Sciatic nerve (tissue), 2 donors: ENCODE measurements at places on chromosomes 6 and 20.

GRCh38 chr6:158011478-158011920, 29.8 kb downstream of the SYNJ2 start:
- DNase-seq = peak; percentile 50

DNA sequence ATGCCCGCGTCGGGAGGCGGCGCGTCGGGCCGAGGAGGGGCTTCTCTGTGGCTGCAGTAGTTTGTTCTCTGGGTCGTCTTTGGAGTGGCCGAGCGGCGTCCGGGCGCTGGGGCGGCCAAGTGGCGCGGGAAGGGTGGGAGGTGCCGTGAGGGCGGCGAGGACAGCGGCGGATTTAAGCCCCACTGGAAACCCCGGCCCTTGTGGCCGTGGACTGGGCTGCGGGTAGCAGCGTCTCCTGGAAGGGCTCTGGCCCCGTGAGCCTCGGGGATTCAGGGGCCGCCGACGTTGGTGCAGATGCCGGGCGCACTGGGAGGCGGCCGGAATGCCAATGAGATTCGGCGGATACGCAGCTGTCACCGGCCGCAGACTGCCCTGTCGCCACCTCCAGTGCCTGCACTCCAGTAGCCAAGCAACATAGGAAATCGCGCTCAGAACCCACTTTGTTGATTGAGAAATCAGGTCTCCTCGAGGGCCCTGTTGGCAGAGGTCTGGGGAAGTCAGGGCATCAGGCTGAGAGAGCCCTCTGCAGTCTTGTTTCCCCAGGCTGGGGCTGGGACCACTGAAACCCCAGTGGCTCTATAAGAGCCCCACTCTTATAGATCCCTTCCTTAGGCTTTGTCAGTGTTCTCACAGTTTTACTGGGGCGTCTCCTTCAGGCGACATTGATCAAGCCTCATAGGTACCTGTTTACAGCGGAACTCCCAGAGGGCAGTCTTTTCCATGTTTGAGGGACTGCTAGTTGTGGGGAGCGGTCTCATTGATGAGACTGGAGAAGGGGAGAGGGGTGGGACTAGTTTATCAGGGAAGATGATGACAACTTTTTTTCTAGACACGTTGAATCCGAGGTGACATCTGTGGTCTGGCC, 642 bp downstream of the GZF1 start:
- DNase-seq = peak; percentile 76

DNA sequence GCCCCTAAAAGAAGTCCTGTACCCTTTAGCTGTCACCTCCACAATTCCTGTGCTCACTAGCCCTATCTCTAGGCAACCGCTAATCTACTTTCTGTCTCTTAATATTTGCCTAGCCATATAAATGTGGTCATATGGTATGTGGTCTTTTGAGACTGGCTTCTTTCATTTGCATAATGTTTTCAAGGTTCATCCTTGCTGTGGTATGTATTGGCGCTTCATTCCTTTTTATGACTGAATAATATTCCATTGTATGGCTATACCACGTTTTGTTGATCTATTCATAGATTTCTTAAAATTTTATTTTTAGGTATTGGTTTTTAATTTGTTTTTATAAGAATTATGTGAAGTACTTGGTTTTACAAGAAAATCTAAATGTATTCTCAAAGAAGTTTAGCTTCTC, 70.0 kb downstream of the MAP3K4 start:
- DNase-seq = no peak

- DNase-seq = no peak
These were observed 55.2 kb downstream of the TIAM2 start for GRCh38 chr6:155050311-155050710.

GRCh38 chr6:388202-388903, 3.2 kb upstream of the IRF4 start:
- DNase-seq = no peak

- no peak for DNase-seq
These were observed 119.6 kb downstream of the KIF13A start for GRCh38 chr6:17867880-17868279.

DNA sequence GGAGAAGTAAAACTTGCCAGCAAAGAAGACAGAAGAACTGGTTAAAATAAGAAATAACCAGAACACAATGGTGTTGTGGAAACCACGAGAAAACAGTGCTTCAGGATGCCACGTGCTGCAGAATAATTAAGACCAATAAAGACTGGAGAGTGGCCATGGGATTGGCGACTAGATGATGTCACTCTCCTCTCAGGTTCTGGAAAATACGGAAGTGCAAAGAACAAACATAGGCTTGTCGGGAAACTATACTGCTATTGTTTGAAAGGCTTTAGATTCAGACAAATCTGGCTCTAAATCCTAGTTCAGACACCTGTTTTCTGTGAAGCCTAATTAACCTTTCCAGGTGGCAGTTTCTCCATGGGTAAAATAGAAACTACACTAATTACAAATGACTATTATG, 138.4 kb upstream of the STXBP5 start:
- DNase-seq = no peak

DNA sequence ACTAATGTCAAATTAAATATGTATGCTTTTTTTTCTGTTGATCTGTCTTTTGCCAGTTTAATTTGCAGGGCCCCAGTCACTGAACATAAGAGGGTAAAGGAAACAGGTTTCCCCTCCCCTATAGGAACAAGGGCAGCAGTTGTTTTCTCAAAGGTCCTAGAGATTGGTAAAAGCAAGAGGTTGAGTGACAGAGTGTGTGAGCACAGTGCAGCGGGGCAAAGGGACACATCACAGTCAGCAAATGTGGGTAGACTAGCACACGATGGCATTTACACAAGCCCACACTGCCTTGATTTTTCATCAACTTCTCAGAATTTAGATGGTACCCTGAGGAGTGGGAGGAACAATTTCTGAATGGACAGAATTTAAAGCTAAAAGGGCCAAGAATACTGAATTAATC, 138.7 kb upstream of the MYLIP start:
- DNase-seq = no peak

GRCh38 chr6:16168858-16169257, 40.0 kb downstream of the MYLIP start:
- no peak for DNase-seq

DNA sequence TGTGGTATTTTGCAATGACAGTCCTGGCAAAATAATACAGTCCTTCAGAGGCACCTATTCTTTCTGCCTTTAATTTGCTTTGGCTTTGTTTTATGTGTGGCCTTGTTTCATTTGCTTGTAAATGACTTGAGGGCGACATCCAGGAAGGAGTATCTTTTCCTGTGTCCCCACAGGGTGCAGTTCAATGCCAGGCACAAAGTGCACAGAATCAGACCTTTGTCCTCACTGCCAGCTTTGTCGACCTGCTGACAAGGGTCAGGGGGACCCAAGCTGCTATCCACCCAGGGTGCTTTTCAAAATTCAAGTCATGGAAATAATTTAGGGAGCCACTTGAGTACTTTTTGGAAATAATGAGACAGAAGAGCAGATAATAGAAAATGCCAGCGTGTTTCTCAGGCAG, 37.0 kb upstream of the CDKN1A start:
- no peak for DNase-seq

- no peak for DNase-seq
These were observed 528.4 kb downstream of the PKHD1 start for GRCh38 chr6:51559059-51559458.

GRCh38 chr20:37308086-37309050, 18.9 kb downstream of the MANBAL start:
- DNase-seq = no peak

GRCh38 chr6:16544006-16544405, 217.3 kb downstream of the ATXN1 start:
- DNase-seq = no peak

GRCh38 chr6:36717871-36718540, 20.4 kb downstream of the RAB44 start:
- peak; percentile 37 for DNase-seq

GRCh38 chr20:39910536-39910935, 778.5 kb downstream of the MAFB start:
- DNase-seq = no peak

DNA sequence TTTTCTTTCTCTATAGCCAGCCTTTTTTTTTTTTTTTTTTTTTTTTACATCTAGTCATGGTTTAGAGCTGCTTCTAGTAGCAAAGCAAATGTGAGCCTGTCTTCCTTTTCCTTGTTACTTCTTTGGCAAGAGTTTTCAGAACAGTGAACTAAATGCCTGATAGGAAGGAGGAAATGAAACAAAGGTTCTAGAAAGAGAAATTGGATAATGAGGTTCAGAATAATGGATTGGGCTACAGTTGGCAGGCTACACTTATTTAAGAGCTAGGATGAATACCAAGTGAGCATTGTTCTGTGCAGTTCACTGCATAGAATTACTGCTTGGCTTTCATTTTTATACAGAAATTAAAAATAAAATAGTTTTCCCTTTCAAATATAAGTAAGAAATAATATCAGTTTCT, 78.6 kb downstream of the HIVEP1 start:
- no peak for DNase-seq

DNA sequence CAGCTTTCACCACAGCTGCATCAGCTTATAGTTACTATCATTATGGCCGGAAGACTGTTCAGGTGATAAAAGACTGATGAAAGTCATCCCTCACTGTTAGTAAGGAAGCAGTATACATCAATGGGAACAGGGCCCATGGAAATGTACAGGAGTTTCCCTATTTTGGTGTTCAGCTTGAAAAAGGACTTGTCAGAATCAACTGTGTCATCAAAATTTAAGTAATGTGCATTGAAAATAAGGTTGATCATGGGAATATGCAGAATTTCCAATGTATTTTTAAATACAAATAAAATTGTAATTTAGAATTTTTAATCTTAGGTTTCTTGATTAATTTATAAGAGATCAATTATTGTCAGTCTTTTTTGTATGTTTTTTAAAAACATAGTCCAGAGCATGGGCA, 16.8 kb downstream of the LRRN4 start:
- no peak for DNase-seq

GRCh38 chr20:34886122-34886521, 9.7 kb downstream of the ACSS2 start:
- DNase-seq = no peak

GRCh38 chr20:9903048-9903655, 64.3 kb upstream of the PAK5 start:
- no peak for DNase-seq

DNA sequence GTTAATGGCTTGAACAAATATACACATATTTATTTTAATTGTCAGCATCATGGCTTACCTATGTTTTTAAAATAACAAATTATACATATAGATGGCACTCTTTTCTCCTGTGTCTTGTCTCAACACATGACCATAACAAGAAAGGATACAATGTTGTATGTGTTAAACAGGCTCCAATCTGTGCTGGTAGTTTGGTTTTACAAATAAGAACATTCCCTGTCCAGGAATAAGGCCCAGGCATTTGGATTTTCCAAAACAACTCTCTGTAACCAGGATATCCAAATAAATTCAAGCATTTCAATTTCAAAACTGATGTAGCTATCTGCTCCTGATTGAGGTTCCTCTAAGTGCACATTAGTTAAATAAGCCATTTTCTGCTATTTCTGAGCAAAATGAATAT, 17.1 kb downstream of the METTL24 start:
- DNase-seq = no peak

DNA sequence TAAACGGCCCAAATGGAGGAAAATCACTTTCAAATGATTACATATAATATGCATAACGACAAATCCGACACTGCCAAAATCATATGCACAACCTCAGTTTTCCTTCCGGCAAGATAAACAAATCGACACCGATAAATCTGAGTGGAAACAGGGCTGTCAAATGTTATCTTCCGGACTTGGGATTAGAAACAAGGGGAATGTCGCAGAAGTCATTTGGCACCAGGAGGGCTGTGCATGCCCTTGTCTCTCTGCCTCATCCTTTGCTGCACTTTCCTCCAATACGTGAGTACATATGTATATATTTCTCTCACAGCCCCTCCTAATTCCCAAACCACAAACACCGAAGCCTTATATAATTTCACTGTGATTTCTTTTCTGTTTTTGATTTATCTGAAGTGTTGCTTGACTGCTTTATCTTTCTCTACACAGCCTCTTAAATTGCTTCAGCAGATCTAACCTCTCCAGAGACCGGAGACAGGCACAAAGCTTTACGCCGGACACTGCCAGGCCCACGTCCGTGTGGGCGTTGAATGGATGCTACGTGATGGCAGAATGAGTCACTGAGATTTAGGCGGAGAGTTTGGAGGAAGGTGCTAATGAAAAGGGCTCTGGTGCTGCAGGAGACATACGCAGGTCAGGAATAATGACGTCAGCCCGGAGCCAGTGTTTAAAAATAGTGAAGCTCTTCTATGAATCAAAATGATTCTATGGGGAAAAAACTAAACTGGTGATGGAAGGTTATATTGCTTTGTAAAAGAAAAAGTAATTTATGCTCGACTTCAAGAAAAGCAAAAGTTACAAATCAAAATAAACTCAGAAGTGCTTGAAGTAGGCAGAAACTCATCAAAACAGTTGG, 21.0 kb upstream of the PRELID3B start:
- DNase-seq = no peak

- peak; percentile 85 for DNase-seq
These were observed 16.4 kb upstream of the KIFC1 start for GRCh38 chr6:33375143-33375671.

DNA sequence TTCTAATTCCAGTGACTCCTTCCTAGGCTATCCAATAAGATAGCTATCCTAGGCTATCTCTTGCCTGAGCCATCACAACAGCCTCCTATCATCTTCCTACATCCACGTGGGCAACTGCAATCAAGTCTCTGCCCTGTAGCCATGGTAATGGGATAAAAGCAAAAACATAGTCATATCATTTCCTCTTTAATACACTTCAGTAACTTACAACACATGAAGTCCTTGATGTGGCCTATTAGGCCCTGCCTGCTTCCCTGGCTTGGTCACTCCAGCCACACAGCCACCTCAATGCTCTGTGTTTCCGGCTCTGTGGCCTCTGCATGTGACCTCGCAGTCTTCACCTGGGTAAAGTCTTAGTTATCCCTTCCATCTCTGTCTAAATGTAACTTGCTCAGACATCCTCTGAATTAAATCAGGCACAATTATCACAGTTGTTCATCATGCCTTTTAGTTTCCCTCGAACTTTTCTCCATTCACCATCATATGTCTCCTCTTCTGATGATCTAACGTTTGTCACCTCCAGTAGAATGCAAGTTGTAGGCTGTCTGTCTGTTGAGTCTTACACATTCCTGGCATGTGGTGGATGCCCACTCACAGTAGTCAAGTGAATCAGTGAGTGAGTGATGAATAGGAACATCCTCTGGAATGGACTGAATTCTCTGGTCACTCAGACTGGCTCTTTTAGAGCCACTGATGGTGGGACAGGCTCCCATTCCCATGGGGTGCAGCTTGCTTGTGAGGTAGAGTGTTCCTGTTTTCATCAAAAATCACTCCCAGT, 229.4 kb downstream of the TBC1D7 start:
- DNase-seq = no peak

DNA sequence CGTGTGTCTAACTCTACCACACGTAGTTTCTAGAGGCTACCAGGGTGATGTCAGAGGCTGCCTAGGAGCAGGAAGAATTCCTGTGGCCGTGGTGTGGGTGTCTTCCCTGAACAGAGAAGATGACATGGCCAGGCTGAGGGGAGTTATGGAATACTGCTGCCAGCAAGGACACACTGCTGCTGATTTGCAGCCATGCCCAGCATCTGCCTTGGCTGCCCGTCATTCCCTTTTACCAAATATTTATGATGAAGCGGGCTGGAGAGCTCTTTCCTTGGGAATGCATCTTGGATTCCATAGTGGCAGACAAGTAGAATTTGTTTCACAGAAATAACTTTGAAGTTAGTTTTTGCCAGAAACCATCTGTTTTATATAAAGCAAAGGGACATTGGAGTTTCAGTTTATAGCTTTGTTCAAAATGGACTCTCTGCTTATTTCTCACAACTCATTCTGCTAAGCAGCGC, 80.8 kb upstream of the VSTM2L start:
- DNase-seq = no peak
